NCI-H187 treated with DMSO at 0.1 percent for 48 hours (cell line): ENCODE measurements at places on chromosomes 11 and 22.

DNA sequence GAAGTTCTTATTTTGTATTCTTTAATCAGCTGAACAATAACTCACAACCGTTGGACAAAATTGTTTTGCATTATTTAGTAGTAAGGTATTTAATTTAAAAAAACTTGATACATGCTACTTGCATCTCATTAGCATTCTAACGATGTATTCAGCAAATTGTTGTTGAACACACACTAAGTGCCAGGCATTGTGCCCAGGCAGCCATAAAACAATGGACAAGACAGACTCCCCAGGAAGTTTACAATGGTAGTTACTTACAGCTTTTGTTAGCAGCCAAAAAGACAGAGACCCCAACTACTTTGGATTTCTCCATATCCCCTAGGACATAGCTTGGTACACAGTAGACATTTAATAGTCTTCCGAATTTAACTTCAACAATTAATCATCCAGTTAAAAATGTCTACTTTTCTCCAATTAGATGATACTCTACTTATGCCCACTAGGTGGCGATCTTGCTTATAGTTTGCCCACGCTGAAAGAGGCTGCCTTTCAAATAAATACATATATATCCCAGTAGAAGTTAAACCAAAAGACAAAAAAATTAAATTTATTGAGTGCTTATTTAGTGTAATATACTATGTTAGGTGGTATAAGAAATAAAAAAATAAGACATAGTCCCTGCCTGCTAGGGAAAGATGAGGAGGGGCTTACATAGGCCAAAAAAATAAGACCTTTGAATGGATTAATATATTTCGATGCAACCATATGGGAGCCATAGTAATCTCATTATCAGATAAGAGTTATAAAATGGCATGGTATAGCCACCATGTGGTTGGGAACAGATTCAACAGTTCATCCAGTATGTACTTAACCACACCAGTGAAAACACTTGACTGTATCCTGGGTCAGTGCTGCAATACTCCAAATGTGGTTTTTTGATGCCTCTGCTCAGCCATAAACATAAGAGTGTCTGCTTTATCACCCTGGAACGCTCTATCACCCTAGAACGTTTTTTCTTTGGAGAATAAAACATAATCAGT is 2.0 kb upstream of the FJX1 start:
- peak; percentile 42 for DNase-seq

- DNase-seq: no peak
Measured at GRCh38 chr22:22713416-22713815, 69.0 kb downstream of the GGTLC2 start.

- no peak for DNase-seq
Measured at GRCh38 chr11:118619444-118620197, 12.2 kb downstream of the PHLDB1 start.

DNA sequence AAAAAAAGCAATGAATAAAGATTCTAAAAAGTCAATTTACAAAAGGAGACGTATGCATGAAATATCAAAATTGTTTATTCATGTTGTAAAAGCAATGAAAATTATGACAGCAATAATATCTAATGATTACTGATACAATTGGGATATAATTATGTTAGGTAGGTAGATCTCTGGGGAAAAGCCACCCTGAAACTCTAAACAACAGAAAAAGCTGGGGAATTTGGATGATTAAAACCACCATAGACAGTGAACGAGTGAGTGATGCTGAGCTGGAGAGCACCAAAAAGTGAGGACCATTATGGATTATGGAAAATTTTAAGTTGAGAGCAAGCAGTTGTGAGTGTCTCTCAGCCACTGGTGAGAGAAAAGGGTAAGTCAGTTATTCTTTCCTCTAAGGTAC is at the start of gene OR10G8:
Gene OR10G8 (plus strand): TSS at position 301 of the 400 bp plus-strand sequence. CDS start 2,825 bp downstream, outside the sequence.
- DNase-seq: no peak

- no peak for DNase-seq
Measured at GRCh38 chr22:43889201-43889859, 2.5 kb downstream of the PNPLA5 start.

- DNase-seq: no peak
Measured at GRCh38 chr11:96817482-96818399, 427.9 kb downstream of the JRKL start.
